CD4-positive, alpha-beta T cell treated with Interleukin-15 for 4 hours (primary cell): ENCODE measurements at places on chromosomes 12 and 14.

DNA sequence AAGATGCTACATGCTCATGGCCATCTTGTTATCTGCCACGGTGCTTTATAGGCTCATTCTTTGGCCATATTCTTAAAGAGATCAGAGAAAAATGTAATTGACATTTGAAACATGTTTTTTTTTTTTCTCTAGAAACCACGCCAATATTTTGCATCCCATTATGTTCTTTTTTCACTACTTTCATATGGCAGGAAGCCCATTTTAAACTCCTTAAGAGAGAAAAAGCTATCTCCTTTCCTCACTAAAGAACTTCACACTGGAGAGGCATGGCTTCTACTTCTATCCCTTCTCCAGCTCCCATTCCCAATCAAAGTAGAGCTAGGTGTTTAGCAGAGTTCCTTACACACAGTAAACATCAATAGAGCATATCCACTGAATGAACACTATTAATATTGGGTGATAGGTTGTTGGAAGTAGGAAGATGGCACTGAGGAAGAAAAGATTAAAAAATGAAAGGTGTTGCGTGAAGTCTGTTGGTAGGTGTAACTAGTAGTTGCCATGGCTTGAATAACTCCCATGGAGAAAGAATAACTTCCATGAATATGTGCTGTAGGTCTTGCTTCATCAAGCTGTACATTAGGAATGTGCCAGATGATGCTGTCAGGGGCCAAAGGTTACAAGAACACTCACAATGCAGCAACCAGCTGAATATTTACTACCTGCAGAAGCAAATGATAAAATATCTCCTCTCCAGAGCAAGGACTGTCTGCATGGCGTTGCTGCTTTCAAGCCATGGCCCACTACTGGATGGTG, 178.8 kb downstream of the STXBP6 start:
- DNase-seq, result no peak

DNA sequence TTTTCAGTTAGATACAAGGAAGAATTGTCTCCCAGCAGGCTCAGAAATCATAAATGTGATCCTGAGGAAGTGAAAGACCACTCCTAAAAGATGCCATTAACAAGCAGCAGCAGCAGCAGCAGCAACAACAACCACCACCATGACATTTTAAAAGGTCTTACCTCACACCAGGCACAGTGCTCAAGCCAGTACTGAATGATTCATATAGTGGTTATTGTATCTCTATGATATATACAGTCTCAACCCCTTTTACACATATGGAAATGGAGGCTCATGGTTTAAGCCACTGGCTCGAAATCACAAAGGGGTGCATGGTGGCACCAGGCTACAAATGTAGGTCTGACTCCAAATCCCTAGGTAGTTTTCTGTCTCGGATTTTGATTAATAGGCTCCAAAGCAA, 126.9 kb downstream of the KTN1 start:
- DNase-seq, result no peak

DNA sequence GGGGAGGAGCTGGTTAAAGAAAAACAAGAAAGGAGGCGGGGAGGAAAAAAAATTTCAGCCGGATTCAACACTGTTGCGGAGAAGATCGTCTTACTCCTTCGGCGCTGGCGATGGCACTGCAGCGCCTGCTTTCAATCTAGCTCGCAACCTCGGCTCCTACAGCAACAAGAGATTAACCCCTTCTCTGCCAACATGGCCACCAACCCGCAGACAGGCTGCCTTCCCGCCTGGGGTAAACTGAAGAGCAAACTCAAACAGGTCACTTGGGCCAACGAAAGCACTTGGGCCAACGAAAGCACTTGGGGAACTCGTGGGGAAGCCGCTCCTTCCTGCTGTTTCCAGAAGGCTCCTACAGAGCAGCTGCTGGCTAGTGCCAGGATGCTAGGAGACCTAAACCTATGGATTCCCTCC, 73.7 kb downstream of the CIT start:
- DNase-seq, result no peak

DNA sequence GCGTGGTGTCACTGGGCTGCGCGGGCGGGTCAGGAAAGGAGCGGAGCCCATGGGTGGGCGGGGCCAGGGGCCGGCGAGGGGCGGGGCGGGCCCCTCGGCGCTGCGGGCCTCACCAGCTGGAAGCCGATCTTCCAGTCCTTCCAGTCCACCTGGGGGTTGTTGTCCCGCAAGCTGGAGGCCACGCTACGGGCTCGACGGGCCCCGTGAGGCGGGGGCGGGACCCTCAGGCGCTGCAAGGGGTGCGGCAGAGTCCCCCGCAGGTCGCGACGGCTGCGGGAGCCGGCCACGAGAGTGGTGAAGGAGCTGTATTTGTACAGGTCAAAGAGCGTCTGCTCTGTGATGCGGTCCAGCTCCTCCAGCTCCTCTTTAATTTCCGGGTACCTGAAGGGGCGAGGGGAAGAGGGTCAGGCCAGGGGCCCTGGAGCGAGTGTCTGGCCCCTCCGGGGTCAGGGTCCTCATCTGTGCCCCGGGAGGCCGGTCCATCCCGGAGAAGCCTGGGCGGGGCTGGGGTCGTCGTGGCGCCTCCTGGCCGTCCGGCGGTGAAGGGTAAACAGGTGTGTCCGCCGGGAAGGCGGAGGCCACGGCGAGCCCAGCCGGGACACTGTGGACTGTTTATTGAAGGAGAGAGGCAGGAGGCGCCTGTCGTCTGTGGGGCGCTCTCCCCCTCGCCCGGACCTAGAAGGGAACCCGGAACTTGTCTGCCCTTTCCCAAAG, 11.9 kb downstream of the SCNN1A start:
- peak; percentile 63 for DNase-seq

DNA sequence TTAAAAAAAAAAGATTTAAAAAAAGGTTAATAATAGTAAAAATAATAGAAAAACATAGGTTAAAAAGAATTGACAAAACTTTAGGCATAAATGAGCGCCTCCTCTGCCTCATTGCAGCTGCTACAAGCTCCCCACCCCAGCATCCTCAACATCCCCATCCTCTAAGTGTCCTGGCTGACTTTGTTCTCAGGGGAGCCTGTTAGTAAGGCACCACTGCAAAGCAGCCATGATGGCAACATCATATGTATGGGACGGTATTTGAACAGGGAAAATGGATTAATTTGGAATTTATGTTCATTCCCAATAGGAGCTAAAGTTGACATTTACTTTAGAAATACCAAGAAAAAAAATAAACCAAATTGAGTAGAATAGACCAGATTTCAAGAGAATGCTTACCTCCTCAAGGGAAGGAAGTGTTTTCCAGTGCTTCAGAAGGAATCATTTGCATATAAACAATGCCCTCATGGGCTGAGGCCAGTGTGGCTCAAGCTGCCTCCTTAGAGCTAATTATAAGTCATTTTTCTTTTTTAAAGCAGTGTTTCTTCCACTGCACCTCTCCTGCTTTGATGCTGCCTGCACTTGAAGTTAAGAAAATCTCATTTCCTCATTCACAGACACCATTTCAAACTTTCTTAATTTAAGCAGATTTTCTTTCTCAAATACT, 59.6 kb downstream of the DACT1 start:
- DNase-seq, result no peak

- no peak for DNase-seq
Measured at GRCh38 chr12:14982991-14983390, 10.1 kb downstream of the PDE6H start.

DNA sequence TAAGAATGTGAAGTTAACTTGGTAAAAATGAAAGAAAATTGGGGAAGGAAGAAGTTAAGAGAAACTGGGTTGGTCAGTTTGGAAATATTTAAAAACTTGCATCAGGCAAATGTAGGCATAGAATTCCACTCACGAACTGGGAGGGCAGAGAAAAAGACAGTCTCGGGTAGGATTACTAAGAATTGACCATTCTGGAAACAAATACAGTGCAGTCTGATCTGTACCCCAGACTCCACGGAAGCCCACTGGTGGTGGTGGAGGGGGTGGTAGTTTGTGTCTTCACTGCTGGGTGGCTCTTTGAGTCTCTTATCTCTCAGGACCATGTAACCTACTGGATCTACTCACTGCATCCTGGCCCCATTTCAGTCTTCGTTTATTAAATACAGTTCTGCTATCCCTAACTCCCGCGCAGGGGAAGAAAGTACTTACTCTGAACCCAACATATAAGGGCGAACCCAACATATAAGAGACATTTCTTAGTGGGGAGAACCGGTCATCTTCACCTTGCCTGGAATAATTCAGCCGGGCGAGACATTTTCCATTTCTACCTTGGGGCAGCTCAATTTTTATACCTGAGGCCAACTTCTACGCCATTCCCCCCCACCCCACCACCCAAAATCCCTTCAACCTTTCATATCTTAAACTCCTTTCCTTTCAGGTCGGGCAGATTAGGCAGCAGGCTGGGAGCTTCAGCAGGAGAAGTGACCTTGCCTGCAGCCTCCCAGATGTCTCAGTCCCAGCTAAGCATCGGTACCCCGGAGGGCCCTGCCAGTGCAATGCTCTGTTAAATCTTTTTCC, 1.7 kb downstream of the SLC2A3 start:
- DNase-seq, result peak; percentile 14

DNA sequence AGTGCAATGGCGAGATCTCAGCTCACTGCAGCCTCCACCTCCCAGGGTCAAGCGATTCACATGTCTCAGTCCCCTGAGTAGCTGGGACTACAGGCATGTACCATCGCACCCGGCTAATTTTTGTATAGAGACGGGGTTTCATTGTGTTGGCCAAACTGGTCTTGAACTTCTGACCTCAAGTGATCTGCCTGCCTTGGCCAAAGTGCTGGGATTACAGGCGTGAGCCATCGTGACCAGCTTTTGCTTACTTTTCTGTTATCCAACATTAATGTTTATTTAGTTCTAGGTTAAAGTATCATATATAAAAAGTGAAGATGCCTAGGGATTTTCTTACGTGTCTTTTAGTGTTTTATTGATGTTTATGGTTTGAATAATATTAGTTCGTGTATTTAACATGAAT, 28.9 kb upstream of the CCT2 start:
- no peak for DNase-seq

GRCh38 chr12:94272280-94272679, 123.9 kb downstream of the PLXNC1 start:
- DNase-seq, result no peak

GRCh38 chr14:22547948-22548750, 40.9 kb downstream of the DAD1 start:
- DNase-seq, result no peak

DNA sequence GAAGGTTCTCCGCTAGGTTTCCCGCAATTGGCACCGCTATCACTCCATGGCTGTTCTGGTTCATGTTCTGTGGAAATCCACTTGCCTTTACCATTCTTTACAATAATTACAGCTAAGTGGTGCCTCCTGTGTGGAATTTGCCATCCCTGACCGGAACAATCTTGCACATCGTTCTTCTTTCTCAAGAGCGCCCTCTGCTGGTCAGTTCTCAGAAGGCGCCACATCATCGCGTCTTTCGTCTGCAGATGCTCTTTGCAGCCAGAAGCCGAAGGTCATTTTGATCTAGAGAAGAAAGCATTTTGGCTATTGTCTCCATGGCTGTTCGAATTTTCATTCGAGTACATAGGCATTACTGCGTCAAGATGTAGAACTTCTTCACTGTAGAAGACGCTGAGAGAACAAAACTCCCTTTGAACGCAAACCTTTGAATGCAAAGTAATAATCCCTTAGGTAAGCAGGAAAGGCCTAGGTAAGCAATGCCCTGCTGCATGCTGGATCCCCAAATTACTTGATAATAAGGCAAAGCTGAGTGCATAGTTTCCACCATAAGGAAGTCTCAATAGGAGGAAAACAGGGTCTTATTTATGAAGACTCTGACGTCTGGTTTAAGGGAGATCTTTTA, 10.1 kb upstream of the RTRAF start:
- DNase-seq, result peak; percentile 82

- no peak for DNase-seq
Measured at GRCh38 chr14:22991852-22992251, 9.5 kb upstream of the AJUBA start.

GRCh38 chr12:42865282-42865681, 275.7 kb upstream of the PRICKLE1 start:
- DNase-seq, result no peak

GRCh38 chr12:118219772-118220171, 83.8 kb downstream of the PEBP1 start:
- no peak for DNase-seq

DNA sequence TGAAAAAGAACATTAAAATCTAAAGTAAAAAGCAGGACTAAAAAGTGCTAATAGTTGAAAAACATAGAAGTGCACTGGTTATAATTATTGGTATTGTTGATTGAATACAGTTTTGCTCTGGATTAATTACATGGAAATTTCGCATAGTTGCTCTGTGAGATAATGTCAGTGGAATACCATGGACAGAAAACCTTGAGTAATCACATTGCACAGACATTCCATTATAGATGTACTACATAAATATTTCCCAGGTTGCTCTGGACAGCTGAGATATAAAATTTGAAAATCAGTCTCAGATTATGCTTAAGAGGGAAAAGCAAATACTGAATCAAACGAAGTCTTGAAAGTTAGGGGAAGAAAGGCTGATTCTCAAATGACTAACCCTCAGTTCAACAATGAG, 439.3 kb upstream of the FLRT2 start:
- DNase-seq, result no peak

DNA sequence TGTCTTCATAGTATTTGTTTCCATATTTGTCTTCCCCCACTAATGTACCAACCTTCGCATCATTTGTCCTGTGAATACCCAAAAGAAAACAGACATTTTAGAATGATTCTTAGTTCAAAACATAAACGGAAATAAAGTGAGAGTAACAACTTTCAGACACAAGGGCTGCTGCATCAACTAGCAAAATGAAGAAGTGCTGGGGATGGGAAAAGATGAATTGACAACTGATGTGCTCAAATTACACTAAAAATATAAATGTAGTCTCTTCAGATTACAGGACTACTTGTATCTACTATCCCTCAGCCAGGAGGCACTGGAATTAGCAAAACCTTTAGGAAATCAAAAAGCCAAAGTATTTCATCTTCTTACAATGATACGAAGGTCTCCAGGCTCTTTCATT, 743 bp downstream of the NDUFA12 start:
- no peak for DNase-seq

DNA sequence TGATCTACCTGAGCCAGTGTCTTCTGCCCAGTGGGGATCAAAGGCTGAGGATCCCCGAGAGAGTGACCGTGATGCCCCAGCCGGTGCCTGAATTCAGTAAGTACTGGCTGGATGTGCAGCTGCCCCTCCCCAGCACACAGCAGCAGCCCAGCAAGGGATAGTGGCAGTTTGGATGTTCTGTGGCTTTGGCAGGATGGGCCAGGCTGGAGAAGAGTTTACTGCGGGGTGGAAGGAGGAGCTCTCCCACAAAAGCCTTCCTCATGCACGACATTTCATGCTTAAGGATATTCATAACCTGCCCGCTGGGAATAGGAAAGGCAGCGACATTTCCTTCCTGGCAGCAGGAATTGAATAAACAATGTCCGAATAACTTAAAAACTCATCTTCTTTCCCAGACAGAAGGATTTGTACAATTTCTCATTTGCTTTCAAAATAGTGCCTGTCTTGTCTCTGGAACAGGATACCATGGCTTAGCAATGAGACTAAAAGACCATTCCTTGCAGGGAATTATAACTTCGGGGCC, 135.6 kb upstream of the PRMT8 start:
- DNase-seq, result no peak
